Activated effector memory CD4-positive, alpha-beta T cell treated with anti-CD3 and anti-CD28 coated beads, Interleukin-2, amount 50 U/mL, for 16 hours (primary cell): ENCODE measurements at places on chromosomes 12 and 14.

DNA sequence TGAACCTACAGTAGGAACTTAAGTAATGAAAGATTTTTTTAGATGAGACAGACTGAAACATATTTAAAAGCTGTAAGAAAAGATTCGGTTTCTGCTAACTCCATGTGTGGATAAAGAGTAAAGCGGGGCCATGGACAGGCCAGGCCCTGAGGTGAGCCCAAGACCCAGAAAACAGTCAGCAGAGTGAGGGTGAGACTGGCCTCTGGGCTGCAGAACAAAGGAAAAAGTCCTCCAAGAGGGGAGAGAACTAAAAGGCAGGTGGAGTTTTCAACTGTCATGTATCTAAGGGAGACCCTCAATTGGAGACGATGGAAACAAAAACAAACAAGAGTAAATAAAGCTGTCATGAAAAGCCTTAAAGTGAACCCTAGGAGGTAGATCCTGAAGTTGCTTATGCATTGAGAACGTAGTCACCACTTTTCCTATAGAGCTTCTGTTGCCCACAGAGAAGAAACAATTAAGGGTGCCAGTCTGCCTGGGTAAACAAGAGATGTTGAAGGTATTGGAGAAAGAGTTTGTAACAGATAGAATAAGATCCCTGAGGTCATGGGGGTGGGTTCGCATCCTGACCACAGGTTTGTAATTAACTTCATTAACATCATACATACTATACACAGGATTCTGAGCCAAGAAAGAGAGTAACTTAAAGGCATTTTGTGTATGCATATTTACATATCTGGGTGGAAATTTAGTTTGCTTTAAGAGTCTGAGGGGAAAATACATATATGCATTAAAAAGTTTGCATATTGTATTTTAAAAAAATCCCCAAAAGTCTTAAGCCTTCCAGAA lies 268.7 kb upstream of the PDE3A start:
- DNase-seq = no peak

- DNase-seq = no peak
These were observed 6.0 kb upstream of the SDSL start for GRCh38 chr12:113416091-113416754.

DNA sequence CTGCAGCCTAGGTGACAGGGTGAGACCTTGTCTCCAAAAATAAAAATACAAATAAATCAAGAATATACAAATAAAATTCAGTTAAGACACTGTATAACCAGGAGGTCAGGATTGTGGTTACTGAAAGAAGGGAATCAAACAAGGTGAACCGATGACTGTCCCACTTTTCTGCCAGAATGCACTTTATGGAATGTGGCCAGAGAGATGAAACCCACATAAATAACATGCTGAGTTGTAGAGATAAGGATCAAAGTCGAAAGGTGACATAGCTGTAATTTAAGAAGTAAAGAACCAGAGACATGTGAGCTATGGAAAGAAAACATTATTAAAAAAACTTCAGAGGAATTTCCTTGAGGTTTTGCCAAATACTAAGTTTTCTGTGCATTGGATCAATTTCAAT lies 1098.2 kb upstream of the USP15 start:
- DNase-seq = no peak

DNA sequence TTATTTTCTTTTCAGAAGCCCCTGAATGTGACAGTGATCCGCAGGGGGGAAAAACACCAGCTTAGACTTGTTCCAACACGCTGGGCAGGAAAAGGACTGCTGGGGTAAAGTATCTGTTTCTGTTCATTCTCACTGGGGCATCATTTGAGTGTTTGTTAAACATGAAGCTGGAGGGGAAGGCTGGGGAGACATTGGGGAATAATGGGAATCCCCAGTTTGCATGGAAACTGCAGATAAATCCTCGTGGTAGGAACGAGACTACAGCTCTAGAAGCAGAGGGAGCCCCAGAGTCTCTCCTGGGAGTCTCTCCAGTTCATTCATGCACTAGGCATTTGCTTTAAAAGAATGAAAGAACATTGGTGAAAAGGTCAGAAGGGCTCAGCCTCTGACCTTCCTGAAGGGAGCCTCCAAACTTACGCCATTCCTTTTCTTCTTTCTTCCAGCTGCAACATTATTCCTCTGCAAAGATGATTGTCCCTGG lies 2.5 kb upstream of the CFAP251 start:
- no peak for DNase-seq

DNA sequence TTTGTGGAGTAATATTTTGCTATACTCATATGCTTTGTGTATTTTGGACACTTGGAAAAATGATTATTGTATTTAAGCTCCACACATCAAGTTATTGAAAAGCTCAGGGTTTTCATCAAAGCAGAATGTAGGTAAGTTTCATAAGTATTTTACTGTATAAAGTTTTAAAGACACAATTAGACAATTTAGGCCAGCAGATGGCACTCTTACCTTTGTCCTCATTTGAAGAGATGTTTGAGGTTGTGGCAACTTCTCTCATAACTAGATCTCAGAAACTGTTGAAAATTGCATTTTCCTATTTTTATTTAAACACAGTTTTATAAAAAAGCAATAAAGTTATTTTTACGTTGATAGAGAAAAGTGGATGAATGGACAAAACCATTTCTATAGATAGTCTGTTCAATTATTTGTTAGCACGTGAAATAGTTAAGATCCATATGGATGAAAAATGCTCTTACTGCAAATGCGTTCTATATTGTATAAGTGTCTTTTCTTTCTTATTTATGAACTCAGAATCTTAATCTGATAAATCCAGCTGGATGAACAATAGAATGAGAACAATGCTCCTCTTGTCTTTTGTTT lies 300.0 kb downstream of the AEBP2 start:
- no peak for DNase-seq

GRCh38 chr12:106750524-106750923 lies 24.0 kb upstream of the RIC8B start:
- DNase-seq = no peak

- DNase-seq = no peak
These were observed 104.1 kb downstream of the LGMN start for GRCh38 chr14:92644171-92644969.

DNA sequence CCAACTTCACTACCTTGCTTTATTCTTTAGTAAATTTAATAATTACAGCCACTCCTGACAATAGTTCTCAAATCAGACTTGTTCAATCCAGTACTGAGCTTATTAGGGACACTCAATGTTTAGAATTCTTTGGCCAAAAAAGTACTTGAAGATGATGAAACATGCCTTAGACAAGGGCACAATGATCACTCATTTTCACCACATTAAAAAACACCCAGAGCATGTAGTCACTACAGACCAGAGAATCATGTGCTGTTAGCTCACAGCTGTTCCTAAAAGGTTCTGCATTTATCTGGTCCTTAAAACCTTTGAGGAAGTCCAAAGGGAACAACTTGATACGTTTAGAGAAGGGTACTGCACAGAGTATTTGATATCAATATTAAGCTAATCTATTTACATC lies 98.7 kb downstream of the INSM2 start:
- no peak for DNase-seq

- DNase-seq = no peak
These were observed 15.5 kb upstream of the TMEM233 start for GRCh38 chr12:119578112-119578511.

DNA sequence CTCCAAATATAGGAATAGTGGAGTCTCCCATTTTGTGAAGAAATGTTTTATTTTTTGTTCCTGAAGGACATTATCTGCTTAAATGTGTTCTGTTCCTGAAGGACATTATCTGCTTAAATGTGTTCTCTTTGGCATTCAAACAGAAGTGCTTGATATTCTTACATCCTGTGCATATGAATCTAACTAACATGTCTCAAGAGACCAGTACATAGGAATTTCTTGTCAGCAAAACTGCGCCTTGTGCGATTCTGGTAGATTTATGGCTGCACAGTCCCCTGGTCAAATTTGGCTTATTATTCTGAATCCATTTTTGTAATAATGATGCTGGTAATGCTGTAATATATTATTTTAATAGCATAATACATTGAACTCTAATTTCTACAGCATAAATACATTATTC lies 722.4 kb downstream of the NOVA1 start:
- no peak for DNase-seq

GRCh38 chr12:108981835-108982234 lies 39.0 kb downstream of the SVOP start:
- no peak for DNase-seq

DNA sequence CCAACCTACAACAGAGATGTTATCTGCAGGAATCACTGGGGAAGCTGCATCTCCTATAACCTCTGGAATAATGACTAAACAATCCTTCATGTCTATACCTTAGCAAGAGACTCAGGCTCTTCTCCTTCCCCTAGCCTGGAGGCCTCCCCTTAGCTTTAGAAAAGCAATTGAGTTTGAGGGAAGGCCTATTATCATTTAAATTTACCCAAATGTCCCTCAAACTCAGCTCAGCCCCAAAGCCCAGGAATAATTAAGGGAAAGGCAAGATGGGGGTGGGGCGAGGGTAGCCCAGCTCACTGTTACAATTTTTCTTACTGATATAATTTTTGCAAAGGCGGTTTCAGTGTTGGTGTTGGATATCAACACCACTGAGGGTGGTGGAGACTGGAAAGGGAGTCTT lies 151.4 kb upstream of the EEA1 start:
- DNase-seq = no peak

DNA sequence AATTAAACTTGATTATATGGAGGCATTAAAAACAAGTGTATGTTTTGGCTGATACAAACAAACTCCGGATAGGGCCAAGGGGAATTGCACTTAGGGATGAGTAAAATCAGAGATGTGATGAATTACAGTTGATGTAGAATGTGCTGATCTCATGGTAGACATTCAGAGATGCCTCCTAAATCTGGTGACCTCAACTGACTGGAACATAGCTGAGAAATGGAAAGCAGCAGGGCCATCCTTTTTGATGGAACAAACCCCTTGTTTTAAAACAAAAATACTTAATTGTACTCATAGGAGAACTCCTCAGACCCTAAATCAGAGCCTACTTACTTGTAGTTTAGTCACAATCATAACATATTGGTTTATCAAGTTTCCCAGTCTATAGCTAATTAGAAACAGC lies 122.8 kb downstream of the C12orf75 start:
- DNase-seq = no peak

DNA sequence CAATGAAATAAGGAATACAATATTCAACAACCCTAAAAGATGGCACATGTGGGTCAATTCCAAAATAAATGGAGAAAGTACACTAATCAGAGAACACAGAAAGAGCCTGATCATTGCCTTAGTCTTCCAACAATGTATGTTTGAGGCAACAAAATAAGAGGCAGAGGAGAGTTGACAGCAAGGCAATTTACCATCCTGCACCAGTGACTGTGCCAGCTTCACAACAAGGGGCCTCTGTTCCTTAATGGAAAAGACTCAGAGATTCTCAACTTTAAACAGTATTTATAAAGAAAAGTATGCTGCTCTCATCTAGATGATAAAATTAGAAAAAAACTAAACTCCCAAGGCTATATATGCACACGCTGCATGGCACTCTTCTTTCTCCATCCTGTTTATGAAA lies 25.9 kb downstream of the EPS8 start:
- no peak for DNase-seq

GRCh38 chr12:11687528-11687927 lies 38.1 kb downstream of the ETV6 start:
- no peak for DNase-seq

- DNase-seq = no peak
These were observed 4.9 kb downstream of the SVOP start for GRCh38 chr12:109016016-109016415.

GRCh38 chr14:103169954-103170353 lies 46.7 kb downstream of the TNFAIP2 start:
- DNase-seq = no peak

DNA sequence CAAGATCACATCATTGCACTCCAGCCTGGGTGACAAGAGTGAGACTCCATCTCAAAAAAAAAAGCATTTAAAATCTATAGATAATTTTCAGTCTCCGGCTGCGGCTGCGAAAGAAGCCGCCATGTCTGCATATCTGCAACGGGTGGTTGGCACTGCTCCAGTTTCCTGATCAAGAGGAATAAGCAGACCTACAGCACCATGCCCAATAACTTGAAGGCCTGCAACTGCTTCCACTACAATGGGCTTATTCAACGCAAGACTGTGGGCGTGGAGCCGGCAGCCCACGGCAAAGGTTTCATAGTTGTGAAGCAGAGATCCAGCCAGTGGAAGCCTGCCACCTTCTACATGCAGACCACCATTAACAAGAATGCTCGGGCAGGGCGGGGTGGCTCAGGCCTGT lies 30.6 kb upstream of the EID3 start:
- DNase-seq = no peak

- DNase-seq = no peak
These were observed 322.1 kb upstream of the ATP2B1 start for GRCh38 chr12:90030726-90031125.

GRCh38 chr12:23066095-23066494 lies 441.1 kb downstream of the ETNK1 start:
- DNase-seq = no peak

DNA sequence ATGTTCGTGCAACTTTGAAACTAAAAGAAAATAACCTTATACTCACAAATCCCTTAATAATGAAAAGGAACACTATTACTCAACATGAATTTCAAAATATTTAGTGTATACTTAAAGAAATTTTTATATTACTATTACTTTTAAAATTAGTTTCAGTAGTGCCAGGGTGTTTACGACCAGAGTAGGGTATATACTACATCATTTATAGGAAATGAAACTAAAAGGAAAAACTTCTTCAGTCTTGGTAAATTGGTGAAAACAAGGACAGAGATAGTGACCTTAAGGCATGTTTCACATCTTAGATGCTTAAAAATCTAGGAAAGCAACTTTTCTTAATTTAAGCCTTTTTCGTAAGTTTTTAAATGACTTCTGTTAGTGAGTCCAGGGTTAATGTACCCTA lies 4.5 kb downstream of the USP15 start:
- DNase-seq = no peak

DNA sequence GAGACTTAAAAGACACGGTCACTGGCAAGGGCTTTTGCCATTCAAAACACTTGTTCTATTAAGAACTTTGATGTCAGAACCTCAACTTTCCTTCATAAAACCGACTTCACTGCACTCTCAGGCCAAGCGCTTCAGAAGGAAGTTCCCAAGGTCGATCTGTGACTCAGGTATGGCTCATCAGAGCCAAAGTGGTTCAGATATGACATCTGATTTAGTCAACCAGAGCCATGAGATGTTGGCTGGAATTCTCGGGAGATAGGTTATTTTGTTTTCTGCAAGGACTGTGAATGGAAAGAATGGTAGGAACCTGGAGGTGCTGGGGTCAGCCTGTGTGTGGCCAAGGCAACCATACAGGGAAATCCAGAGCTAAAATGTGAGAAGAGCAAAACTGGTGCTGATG lies 445.6 kb downstream of the GLT1D1 start:
- no peak for DNase-seq
